ENCODE measurements at places on chromosomes 12 and 14.

DNA sequence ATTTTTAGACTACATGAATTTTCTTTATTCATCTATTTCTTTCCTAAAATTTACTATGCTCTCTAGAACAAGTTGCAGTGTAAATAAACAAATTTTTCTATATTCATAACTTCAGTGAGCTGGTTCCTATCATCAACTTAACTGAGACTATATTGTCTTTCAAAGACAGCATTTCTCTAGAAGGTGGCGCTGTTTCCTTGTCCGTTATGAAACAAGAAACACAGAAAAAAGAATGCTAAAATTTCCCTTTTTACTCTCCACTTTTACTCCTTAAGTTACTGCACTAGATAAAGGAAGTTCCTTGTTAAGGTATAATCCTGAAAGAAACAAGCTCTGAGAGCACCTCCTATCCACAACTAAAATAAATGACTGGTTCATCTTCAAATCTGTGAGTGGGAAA lies 8.2 kb upstream of the CLEC2A start:
- DNase-seq: no peak

DNA sequence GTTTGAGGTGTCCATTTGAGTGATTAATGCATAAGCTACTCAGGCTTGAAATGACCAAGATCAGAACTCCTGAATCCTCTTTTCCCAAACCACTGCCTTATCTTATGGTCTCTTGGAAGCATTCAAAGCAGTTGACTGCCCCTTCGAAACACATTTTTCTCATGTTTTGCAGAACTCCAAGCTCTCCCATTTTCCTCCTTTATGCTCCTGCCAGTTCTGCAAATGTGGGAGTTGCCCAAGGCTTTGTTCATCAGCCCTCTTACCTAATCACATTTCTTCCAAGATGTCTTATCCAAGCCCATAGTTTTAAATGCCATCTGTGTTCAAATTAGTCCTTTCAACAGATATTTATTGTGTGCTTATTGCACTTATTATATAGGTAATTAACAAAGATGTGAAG lies 1.8 kb upstream of the DNAAF2 start:
- DNase-seq: no peak

- no peak for DNase-seq
Measured at GRCh38 chr12:28177905-28178304, 12.4 kb upstream of the CCDC91 start.

DNA sequence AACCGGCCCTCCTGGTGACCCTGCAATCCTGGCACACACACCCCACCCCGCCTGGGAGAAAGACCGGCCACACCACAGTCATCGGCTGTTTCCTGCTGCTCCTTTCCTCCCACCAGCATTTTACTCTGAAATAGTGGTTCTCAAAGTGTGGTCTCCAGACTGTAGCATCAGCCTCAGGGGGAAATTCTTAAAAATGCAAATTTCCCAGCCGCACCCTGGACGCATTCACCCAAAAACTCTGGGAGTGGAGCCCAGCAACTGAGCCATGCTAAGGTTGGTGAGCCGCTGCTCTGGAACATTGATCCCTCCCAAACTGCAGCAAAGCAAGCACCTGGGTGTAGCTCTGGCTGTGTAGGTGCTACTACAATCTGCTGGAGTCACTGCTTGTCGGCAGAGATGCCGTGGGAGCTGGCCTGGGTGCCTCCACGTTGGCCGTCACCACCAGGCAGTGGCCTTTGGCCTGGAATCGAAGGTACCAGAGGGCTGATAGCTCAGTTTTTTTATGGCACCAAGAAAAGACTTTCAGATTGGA lies 38.4 kb upstream of the BCL2L14 start:
- no peak for DNase-seq

- DNase-seq: no peak
Measured at GRCh38 chr12:113086249-113087164, 30.0 kb downstream of the DTX1 start.

DNA sequence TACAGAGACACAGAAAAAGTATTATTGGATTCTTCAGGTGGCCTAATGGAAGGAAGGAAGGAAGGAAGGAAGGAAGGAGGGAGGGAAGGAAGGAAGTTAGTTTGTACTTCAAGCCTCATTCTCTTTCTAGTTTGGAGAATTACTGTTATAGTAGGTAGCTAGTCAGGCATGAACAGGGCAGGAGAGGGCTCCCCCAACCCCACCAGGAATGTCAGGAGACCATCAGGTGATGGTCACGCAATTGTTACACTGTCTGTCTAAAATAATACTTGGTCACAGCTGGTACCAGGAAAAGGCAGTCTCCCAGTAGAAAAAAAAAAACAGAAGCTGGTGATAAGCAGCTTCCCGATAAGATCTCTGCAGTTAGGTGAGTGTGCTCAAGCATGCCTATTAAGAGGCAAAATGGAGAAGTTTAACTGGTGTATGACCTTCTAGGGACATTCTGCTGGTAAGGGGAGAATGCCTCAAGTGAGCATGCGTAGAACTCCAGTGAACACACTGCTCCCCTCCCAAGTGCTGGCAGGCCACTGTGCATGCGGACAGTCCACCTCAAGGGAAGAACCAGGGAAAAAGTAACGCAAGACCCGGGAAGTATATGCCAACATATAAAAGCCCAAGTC lies 358.4 kb upstream of the SOX5 start:
- DNase-seq: no peak
